ENCODE measurements at places on chromosomes 4 and X.
A peak's percentile ranks its signal among the peaks of the same experiment; 100 is the strongest.

DNA sequence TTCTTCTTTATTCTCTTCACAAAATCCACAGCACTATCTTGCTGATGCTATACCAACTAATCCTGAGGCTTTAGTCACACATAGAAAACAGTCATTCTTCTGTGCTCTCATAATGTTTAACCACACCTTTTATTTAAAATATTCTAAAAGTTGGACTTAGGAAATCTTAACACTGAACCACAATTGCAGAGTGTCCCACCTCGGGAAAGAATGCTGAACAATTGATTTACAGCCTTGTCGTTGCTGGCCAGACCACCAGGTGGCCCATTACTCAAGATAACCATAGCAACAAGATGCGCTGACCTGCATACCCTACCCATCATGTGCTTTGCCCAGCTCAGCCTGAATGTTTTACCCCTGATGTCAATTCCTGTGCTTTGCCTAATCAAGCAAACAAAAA, 100.8 kb downstream of the ARSJ start:
- no peak for DNase-seq

DNA sequence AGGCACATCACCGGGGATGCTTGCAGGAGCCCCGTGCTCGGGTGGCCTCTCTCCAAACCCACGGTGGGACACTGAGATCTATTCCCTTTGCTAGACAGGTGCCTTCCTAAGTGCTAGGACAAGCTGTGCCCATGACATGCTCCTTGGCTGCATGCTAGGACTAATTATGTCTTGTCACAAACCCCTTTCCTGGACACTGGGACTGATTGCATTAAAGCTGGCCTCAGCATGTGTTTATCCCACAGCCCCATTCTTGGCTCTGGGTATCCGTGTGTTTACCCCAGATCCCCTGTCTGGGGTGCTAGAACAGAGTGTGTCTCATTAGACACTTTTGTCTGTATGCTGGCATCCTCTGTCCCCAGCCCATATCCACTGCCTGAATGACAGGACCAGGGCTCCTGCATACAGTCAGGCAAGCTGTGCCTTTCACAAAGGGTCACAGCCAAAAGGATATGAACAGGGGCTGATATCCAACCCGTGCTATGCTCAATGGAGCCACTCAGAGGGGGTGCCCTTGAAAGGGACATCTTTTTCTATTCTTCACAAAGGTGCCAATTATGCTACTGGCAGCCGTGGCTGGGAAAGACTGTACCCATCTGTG, 9.2 kb upstream of the IQSEC2 start:
- DNase-seq = no peak

GRCh38 chr4:6548201-6548881, 26.6 kb upstream of the MAN2B2 start:
- DNase-seq = no peak

DNA sequence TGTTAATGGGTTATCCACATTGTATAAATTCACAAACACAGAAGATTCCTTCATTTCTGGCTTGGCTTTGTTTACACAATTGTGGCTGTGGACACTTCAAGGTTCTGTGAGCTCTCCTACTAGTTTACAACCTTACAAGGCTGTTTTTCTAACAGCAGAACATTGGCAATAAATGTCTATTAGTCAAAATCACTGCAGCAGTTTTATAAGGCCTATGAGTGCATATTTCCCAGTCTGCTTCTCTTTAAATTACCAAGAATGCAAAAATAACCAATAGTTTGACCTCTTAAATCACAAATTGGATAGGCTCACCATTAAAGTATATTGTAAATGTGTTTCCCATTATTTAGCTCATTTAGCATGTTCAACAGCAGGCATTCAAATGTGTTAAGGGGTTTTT, 239.2 kb downstream of the DKK2 start:
- no peak for DNase-seq

- no peak for DNase-seq
Measured at GRCh38 chrX:22800806-22801205, 199.0 kb upstream of the DDX53 start.

DNA sequence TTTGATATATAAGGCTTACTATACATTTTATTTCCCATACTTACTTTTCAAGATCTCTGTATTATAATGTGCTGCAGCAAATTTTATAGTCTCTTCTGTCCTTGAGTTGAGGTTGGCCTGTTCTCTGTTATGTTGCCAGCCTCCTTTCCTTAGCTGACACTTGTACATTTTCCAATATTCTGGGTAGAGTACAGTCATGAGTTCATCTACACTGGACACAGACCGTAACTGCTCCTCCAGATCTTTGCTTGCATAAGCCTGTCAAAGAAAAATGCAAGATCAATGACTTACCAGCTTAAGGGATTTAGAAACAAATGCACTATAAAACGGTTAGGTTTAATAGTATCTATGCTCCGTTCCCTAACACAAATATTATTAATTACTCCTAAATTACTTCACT, 63.2 kb downstream of the VEGFC start:
- no peak for DNase-seq

- DNase-seq = no peak
Measured at GRCh38 chrX:41692162-41692749, 3.5 kb downstream of the GPR34 start.

DNA sequence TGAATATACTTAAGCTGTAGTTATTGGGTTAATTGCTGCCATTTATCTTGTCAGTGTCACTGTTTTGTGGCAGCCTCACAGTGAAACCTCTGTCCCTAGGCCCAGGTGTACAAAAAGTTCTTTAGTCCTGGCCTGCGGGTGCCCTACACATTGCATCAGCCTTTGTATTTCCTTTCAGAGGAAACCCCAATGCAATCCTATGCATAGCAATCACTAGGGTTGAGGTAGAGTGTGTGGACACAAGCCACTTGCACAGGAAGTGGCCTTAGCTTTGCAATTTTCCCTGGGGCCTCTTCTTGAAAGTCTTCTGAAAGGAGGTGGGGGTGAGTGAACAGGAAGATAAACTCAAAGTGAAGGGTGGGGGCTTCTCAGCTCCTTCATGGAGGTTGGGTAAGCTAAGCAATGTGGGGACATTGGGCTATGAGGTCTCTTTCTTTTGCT, 27.8 kb downstream of the VSIG4 start:
- no peak for DNase-seq

DNA sequence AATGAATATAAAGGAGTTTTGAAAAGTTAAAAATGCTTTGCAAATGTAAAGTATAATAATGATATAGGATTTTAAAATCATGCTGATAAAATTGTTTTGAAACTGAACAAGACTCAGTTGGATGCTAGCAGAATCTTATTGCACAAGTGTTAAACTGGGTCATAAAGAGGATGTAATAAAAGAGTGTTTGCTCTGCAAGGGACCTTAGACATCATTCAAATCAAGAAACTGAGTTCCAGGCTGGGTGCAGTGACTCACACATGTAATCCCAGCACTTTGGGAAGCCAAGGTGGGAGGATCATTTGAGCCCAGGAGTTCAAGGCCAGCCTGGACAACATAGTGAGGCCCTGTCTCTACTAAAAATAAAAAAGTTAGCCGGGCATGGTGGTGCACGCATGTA, 27.5 kb upstream of the DUSP21 start:
- no peak for DNase-seq

- no peak for DNase-seq
Measured at GRCh38 chr4:11566444-11567022, 137.8 kb upstream of the HS3ST1 start.

GRCh38 chr4:53346920-53347852, 18.7 kb downstream of the SCFD2 start:
- DNase-seq = no peak

DNA sequence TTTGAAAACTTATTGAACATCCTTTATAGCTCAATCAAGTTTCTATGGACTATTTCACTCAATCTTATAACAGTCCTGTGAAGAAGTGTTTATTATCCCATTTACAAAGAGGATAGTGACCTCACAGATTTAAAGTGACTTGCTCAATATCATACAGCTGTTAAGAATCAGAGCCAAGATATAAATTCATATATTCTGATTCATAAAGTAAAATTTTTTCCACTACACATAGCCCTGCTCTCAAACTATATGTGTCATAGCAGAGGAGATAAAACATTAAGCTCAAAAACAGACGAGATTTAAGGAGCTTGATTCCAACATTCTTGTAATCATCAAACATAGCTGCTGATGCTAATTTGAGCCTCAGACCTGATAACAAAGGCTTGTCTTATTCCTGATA, 226.8 kb downstream of the CAMK2D start:
- DNase-seq = no peak

GRCh38 chr4:181157647-181158046, 1085.6 kb upstream of the TENM3 start:
- no peak for DNase-seq

DNA sequence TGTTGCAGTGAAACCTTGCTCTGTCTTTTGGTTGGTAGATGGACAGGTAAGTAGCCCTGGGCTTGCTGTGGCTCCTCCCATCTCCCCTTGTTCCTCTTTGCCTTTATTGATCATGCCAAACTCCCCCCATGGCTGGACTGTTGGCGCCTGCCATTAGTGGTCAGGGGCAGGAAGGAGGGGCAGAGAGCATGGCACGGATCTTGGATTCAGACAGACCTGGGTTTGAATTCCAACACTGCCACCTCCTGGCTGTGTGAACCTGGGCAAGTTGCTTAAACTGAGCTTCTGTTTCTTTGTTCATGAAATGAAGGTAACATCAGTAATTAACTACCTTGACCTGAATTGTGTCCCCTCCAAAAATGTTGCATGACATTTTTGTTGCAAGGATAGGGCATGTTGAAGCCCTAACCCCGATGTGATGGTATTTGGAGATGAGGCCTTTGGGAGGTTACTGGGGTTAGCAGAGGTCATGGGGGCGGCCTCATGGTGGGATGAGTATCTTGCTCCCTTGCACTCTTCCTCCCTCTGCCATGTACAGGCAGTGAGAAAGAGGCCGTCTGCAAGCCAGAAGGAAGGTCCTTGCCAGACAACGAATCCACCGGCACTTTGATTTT, 6.0 kb downstream of the SLC2A9 start:
- no peak for DNase-seq

DNA sequence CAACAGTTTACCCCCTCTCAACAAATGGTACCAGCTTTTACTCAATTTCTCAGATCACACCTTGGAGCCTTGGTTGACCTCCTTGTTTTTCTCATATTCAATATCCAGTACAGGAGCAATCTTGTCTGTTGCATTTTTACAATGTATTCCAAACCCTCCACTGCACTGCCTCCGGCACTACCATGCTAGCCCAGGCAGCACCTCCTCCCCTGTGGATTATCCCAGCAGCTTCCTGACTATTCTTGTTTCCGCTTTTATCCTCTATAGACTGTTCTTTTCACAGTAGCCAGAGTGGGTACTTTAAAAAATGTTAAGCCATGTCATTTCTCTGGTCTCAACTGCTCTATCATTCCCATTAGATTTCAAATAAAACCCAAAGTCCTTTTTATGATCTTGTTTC, 253.4 kb upstream of the GPRIN3 start:
- DNase-seq = no peak

- DNase-seq = no peak
Measured at GRCh38 chrX:111133389-111133788, 37.4 kb downstream of the PAK3 start.

GRCh38 chr4:74109870-74110605, 11.0 kb upstream of the CXCL2 start:
- DNase-seq = no peak

DNA sequence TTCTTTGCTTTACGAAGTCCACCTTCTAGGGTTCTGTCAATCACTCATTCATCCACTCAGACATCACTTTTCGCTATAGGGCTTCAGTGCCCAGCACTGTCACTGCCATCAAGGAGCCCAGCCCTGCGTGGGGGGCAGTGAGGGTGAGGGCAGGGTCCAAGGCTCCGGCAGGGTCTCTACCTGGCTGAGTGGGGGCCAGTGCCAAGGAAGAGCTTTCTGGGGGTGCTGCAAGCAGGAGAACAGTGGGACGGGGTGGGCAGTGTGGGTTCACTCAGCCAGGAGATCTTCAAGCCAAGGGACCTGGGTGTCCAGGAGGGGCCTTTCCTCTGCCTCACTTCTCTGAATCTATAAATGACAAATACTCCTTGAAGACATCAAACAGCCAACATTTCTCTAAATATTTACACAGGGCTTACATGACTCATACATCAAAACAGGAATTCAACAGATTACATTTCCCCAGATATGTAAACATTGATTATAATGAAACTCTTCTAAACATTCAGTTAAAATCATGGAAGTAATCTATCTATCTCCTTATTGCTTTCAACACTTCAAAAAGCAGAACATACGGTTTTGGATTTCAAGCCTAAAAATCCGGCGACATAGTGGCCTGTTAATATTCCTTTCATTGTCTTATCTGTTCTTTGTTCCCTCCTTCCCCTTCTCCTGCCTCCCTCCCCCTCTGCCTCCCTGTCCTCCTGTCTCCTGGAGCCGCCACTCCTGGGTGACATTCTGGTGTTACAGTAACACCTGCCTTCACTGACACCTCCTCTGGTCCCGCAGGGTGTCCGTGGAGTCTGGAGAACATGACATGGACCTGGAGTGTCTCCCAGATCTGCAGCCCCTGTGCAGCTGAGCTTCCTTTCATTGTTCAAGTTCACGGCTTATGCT, 94.4 kb upstream of the ADRA2C start:
- no peak for DNase-seq

DNA sequence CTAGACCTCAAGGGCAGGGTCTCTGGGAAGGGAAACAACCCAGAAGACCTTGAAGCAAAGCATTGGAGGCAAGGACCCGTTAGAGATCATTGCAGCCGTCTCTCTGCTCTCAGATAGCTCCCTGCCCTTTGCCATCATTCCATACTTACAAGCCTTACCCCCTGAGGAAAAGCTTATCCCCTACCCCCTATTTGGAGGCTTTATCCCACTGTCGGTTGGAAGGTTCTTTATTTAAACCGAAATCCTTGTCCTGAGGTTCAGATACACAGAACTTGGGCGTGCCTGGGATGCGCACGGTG, 84.4 kb downstream of the EFNB1 start:
- no peak for DNase-seq

GRCh38 chr4:179867300-179867878, 2375.8 kb upstream of the TENM3 start:
- peak; percentile 0 for DNase-seq

- DNase-seq = no peak
Measured at GRCh38 chrX:110201799-110202198, 116.1 kb downstream of the AMMECR1 start.

- DNase-seq = no peak
Measured at GRCh38 chr4:141772838-141773237, 136.5 kb downstream of the IL15 start.

- no peak for DNase-seq
Measured at GRCh38 chr4:146343199-146343598, 128.9 kb downstream of the REELD1 start.

DNA sequence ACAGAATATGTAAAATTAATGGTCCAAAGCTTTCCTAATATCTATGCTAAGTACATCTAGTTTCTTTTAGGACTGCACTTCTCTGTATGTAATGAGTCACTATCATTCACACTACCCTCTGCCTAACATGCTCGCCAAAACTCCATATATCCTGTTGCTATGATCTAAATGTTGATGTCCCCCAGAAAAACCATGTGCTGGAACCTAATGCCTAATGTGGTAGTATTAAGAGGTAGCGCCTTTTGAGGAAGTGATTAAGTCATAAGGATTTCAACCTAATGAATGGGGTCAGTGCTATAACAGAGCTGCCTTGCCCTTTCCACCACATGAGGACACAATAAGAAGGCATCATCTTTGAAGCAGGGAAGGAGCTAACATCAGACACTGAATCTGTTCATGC, 34.9 kb upstream of the NFKB1 start:
- no peak for DNase-seq
